ENCODE measurements at places on chromosomes 6 and 20. TPM values are rescaled to one million over a fixed set of nuclear protein-coding genes. Genes with fewer than 3 reads are reported as not detected.

The DDX43 gene
- total RNA-seq = 2.8 TPM

The TP53INP2 gene
- 8.9 TPM for total RNA-seq

The SIRPB1 gene
- not detected for total RNA-seq

The MYMX gene
- not detected for total RNA-seq

The SSTR4 gene
- total RNA-seq = not detected

The FBXL4 gene
- 19.7 TPM for total RNA-seq

The CD24 gene
- 4.2 TPM for total RNA-seq

The DEF6 gene
- 0.86 TPM for total RNA-seq

The SYNE1 gene
- total RNA-seq = 241 TPM

The GNRH2 gene
- not detected for total RNA-seq

The KCNQ5 gene
- 55.2 TPM for total RNA-seq

The ATRN gene
- total RNA-seq = 41.6 TPM
